ENCODE measurements at places on chromosomes 4 and X.

DNA sequence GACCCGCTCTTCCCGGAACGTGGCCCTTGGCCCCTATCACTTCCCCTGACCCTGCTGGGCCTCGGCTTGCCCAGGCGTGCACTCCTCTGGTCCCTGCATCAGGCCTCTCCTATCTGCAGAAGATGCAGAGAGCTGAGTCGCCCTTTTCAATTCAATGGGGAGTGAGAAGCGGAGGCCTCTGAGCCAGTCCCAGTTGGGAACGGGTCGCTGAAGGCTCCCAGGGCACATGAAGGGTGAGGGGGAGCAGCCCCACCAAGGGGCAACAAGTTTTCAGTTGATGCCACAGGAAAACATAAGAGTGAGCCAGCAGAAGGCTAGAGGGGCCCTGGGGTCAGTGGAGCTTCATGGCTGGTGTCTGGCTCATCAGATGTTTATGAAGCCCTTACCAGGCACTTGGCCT lies 17.1 kb downstream of the PSAPL1 start:
- peak; percentile 11 for DNase-seq

DNA sequence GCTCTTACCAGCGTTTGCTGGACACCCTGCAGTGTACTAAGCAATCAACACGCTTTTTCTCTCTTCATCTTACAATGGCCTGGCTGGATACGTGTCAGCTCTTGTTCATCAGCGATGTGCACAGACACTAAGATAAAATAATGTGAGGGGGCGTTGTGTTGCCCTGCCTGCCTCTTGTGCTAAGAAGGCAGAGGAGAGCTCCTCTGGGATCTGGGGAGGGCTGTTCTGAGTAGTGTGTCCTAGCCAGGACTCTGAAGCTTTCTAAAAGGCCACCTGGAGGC lies 49.7 kb downstream of the NELFA start:
- DNase-seq = no peak

GRCh38 chr4:87901422-87901992 lies 68.7 kb downstream of the MEPE start:
- no peak for DNase-seq

DNA sequence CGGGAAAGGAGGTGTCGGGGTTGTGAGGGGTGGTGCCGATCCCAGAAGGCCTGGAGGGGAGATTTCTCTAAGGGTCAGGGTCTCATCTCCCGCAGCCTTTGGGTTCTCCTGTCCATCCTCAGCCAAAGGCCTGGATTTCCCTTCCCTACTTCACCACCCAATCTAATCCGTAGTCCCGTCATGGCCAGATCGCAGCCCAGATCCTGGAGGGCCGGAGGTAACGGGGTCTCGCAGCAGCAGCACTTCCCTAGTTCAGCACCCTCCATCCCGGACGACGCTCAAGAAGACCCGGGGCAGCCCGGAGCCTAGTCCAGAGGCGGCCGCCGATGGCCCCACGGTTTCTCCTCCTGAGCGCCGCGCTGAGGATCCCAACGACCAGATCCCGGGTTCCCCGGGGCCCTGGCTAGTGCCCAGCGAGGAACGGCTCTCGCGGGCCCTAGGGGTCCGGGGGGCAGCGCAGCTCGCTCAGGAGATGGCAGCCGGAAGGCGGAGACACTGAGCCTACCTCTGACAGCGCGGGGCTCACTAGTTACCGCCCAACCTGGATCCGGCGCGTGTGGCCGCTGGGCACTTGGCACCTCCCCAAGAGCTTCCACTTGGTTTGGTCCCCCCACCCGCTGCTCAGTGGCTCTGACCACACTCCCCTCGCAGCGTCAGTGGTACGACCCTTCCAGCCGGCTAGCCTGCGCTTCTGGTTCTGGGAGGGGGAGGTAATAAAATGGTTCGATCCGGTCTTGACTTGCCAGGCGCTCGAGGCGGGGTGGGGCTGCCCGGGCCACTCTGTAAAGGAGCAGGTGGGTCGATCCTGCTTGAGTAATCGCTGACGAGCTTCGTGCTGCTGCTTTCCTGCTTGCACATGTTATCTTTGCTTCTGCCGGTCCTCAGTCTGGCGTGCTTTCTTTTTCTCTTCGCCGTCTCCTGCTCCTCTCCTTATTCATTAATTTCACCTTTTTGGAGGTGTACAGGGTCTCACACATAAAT lies 3.6 kb downstream of the MAGIX start:
- DNase-seq = peak; percentile 74

DNA sequence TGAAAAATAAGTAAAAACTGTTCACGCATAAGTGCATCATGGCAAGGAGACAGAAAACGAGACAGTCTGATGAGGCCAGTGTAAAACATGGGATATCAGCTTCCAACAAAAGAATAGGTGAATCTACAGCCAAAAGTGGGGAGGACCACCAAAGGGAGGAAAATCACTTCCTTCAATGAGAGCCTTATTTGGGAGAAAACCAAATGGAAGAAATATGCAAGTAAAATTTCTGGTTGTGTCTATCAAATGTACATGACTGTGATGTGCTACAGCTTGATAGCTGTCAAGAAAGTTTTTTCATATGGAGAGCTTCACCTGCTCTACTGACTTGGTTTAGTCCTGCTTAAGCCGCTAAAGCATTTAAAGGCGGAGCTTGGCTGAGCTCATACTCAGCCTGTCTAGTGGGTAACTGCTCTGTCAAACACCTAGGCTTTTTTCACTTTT lies 66.2 kb downstream of the MAGEA1 start:
- DNase-seq = no peak

- DNase-seq = no peak
Observed at GRCh38 chr4:87498446-87498900, 30.7 kb downstream of the SPARCL1 start.

DNA sequence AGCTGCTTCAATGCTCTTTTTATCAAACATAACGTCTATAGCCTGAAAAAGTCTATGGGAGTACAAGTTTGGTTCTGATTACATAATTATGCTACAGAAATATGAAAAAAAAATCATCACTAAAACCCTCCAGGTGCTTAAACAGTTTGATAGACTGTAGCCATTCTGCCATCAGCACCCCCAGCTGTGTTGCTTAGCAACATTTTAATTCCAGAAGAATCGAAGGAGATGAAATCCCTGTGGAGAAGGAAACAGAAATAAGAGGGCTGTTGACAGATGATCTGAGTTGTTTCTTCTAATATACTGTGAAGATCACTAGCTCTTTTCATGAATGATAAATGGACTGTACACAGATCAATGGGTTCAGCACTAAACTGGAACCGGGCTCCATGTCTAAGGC lies 402.8 kb downstream of the AFF2 start:
- no peak for DNase-seq

GRCh38 chr4:576245-576821 lies at the start of gene TMEM271:
Gene TMEM271, minus strand, starts transcription at chr4:576295. Its CDS starts 233 bp downstream, at chr4:576062.
- DNase-seq = no peak

DNA sequence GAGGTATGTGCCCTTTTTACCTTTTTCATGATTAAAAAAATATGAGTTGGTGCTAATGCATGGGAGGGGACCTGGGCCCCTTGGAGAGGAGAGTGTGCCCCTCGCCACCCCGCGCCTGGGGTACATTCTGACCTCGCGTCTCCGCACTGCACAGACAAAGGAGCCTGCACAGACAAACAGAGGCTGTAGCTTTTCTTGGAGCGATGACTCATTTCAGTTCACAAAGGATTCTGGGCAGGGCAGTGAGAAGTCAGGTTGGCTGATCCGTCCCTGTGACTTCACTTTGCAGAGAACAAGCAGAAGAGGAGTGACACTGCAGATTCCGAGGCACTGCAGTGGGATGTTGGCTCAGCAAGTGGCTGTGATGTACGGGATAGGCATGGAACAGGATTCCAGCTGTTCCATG lies 82.9 kb downstream of the STOX2 start:
- no peak for DNase-seq

- DNase-seq = no peak
Observed at GRCh38 chr4:150244600-150244999, 166.4 kb downstream of the DCLK2 start.

DNA sequence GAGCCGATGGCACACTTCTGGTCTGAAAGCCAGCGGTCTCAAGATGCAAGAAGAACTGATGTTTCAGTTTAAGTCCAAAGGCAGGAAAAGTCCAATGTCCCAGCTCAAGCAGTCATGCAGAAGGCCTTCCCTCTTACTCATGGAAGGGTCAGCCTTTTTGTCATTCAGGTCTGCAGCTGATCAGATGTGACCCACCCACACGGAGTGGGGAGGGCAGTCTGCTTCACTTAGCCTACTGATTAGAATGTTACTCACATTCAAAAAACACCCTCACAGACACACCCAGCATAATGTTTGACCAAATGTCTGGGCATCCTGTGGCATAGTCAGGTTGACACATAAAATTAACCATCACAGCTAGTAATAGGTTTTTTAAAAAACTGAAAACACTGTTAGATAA lies 6.6 kb downstream of the HCCS start:
- no peak for DNase-seq

DNA sequence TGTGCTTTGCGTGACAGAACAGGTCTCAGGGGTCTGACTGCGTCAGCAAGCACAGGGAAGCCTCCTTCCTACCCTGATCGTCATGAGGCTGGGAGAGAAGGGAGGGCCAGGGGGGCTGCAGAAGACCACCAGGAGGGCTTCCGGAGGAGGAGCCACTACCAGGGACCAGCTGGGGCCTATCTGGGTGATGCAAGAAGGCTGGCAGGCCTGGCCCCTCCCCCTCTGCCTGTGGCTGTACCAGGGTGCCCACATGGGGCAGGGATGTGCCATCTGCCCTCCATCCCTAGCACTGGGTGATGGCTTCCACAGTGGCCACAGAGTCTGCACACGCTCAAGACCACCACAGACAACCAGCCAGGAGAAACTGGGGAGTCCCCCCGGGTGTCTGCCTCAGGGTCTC lies 116.4 kb upstream of the NKX1-1 start:
- DNase-seq = no peak

- no peak for DNase-seq
Observed at GRCh38 chr4:157196046-157196445, 24.5 kb upstream of the GRIA2 start.

DNA sequence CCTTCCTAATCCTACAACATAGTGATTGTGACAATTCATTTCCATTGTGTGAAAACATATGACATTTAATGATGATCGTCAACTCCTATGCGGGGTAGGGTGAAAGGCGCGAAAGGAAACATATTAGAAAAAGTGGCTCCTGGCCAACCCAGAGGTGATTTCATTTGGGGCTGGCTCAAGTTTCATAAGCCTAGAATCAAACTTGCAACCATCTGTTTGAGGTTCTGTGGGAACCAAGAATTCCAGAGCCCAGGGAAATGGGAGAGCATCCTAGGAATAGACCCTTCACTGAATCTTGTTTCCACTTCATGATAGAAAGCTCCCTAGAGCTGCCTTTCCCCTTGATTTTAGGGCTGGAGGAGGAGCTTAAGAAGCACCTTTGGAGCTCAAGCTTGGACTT lies 101.3 kb upstream of the EGFL6 start:
- DNase-seq = no peak

DNA sequence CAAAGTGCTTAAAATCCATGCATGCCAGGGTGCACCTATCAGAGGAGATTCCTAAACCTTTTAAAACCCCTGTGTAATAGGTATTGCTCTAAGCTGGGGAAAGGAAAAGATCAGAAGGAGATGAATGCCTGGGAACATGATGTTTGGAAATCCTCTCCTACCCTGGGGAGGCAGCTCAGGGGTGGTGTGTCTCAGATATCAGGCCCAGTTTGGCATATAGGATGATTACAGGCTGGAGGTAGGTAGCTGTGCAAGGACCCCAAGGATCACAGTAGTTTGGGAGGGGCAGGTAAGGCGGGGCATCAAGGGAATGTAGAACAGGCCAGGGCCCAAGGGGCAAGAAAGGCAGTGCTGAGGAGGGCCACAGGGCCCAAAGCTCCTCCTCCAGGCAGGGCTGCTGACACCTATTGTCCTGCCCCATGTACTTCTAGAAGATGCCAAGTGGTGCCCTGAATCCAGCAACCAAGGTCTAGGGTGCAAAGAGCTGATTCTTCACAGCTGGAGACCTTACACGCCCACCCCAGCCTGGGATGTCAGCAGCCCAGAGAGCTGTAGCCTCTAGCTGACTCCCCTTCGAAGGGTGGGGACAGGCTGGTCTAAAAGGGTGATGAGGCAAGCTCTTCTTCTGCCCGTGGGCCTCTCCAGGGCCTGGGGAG lies 17.6 kb downstream of the SASH3 start:
- DNase-seq = no peak

DNA sequence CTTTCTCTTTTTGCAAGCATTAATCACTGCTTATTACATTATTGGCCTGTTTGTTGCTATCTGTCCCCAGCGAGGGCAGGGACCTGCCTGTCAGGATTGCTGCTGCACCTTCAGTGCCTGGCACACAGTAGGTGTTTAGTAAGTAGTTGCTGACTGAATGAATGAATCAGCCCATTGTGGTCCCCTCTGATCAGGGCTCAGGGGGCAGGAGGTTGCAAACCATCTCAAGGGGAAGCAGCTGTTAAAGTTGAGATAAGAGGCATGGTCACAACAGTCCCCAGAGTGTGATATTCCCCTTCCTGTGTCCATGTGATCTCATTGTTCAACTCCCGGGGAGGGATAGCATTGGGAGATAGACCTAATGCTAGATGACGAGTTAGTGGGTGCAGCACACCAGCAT lies 85.4 kb downstream of the WFS1 start:
- DNase-seq = no peak

DNA sequence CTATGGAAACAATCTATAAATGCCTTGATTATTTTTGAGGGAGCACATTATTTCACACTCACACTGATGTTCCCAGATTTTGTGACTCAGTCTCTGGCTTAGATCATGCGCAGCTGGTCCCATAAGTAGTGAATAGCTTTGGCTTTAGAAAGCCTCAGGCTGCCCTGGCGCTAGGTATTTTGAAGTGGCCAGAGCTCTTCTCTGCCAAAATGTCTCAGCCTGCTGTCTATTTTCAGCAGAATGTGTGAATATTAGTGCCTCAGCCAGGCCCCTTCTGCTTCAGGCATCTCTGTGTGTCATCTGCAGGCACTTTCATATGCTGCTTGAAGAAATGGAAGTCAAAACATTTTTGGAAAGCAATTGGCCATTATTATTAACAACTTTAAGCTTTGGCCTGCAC lies 931.0 kb upstream of the INTU start:
- DNase-seq = no peak

DNA sequence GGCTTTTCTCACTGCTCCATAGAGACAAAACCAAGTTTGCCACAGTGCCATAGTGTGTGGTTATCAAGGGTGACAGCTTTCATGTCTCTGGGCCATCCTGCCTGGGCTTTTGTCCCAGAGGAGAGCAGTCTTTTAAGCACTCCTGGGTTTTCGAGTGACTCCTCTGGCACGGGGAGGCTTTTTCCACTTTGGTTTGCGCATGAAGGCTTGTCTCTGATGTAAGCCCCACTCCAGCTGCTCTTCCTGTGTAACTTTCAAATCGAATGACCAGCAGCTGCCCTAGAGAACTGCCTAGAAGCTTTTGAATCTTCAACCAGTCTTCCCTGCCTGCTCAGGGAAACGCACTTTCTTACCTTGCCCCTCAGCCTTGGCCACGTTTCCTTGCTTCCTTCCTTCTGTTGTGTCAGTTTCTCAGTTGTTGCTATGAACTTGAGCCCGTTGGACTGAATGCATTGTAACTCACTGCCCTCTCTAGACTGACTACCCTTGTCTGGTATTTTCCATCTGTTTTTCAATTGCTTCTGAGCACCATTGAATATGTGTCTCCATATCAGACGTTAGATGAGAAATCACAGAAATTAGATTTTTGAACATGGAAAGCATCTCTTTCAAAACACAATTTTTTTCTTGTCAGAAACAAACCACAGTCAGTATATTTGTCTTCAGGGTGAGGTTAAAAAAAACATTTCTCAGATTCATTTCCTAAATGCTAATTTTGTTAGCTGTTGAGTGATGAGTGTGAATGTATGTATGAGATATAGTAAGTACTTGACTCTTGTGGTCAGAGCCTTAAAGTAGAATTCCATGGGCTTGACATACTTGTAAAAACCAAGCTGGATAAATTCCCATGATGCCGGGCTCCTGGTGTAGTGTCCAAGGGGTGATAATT lies 45.3 kb downstream of the SLC9A6 start:
- no peak for DNase-seq
